ENCODE measurements at places on chromosomes 3 and 15.

DNA sequence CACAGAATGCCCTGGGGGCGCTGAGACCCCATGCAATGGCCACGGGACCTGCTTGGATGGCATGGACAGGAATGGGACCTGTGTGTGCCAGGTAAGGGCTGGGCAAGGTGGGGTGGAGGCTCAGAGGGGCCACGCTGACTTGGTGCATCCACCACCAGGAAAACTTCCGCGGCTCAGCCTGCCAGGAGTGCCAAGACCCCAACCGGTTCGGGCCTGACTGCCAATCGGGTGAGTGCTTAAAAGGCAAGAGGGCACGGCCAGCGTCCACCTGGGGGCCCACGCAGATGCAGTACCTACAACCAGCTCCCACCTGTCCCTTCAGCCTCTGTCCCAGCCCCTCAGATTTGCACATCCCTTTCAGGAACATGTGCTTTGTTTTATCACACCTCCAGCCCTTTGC, 6.9 kb downstream of the STAB1 start:
- DNase-seq = no peak

- DNase-seq = no peak
Measured at GRCh38 chr3:164845739-164846138, 232.6 kb downstream of the SI start.

DNA sequence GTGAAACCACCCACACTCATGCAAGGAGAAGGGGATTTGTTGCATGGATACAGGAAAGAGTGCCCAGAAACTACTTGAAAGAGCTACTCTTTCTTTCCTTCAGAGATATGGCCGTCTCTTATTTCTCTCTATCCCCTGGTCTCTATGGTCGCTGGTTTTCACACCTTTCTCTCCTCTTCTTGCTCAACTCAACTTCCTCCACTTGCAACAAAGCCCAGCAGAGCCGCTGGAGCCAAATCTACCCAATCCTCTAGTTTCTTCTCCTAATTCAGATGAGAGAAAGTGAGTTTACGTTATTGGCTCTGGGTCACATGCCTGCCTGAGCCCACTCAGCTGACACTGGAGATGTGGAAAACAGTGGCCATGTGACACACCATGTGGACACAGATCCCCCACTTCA, 215.2 kb downstream of the OSBPL10 start:
- DNase-seq = no peak

DNA sequence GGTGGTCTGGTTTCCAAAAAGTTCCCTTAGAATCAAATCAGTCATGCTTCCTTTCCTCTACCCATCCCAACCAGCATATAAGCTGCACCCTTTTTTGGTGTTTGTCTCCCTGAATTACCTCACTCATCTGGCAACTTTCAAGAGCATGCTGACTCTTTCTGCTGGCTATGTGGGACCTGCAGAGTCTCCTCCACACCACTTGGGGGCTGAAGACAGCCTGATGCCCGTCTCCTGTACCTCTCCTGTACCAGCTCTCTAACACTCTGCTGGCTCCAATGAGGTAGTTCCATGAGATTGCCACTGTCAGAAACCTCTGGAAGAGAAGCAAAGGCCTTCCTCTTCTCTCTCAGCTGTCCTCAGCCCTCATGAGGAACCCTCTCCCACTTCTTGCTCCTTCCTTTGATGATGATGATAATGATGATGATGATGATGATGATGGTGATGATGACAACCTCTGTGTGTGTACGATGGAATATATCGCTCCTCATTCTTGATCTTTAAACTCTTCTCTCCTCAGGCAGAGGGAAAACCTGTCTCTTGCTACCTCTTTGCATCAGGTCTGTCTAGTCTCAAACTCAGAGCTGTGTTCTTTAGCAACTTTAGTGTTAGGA, 257.5 kb downstream of the ZNF621 start:
- DNase-seq = no peak

- no peak for DNase-seq
Measured at GRCh38 chr15:78003539-78004008, 73.9 kb downstream of the TBC1D2B start.

GRCh38 chr15:60682615-60683014, 203.7 kb upstream of the ICE2 start:
- DNase-seq = no peak

- DNase-seq = no peak
Measured at GRCh38 chr3:66469220-66469640, 31.6 kb downstream of the LRIG1 start.

DNA sequence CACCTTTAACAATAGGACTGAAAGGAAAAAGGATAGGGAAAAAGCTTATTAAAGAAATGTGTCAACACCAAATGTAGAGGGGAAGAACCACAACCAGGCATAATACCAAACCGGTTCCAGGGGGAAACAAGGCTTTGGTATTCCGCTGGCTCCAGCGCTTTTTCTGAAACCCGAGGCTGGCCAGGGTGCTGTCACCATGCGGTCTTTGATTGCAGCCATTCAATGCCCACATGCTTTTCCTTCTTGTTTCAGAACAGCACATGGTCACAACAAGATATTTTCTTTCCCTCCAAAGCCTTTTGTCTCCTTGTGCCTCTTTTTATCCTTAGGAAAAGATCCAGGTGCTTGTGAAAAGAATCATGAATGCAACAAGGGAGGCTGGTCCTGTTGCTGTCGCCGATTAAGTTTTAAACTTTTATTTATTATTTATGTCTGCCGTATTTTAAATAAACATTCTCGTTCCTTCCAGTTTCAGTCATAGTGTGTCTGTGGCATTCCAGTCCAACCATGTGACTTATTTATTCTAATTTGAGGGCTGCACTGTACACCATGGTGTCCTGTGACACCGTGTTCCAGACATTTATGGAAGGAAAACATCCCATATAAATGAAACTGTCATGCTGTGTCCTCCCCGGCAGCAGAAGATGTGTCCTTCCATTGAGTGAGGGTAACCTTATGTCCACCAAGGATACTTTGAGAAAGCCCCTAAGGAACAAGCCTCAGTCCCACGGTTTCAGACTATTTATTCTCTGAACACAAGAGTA, 41.1 kb downstream of the CCK start:
- no peak for DNase-seq

DNA sequence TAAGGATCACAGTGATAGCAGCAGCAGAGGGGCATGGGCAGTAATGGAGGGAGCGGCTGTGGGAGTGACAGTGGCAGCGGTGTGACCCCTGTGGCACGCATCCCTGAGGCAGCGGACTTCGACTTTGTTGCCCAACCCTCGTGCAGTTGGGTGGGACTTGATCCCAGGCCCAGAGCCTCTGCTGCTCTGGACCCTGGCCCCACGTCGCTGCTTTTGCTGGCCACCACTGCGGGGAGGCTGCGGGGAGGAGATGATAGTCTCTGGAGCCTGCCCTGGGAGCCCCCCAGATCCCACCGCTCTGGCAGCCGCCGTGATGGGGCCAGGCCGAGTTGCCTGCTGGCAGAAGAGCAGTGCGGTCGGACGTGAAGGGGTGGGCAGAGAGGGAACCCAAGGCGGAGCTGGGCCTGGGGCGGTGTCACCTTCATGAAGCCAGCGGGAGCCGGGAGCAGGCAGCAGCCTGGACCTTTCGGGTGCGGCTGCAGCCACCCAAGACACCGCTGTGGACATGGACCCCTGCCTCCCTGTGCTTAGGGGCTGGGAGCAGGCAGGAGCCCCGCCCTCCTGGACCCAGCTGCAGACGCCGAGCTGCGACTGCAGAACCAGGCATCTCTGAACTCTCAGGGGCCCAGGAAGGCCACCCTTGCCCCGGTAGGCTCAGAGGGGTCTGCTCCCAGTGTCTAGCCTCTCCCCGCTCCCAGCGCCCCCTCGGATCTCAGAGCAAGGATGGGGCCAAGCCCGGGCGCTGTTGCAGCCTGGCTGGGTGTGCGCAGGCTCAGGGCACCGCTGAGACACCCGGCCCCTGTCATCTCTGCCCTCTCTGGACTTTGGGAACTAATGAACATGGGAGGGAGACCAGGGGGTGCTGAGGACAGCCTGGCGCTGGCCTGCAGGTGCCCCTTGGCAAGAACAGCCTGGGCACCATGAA, 38.3 kb downstream of the COMMD2 start:
- DNase-seq = no peak

DNA sequence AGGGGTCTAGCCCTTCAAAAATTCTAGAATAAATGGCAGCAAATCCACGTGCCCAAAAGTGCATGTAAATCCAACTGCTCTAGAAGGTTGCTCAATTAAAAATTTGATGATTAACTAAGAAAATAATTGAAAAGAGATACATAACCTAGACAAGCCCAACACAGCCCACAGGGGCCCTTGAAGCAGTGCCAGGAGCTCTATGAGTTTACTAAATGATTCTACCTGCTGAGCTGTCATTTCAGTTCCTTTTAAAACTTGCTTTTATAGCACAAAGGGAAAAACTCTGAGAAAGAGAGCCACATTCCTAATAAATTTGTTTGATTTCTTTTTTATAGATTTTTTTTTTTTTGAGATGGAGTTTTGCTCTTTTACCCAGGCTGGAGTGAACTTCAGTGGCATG, 38.9 kb upstream of the GNB5 start:
- DNase-seq = no peak

DNA sequence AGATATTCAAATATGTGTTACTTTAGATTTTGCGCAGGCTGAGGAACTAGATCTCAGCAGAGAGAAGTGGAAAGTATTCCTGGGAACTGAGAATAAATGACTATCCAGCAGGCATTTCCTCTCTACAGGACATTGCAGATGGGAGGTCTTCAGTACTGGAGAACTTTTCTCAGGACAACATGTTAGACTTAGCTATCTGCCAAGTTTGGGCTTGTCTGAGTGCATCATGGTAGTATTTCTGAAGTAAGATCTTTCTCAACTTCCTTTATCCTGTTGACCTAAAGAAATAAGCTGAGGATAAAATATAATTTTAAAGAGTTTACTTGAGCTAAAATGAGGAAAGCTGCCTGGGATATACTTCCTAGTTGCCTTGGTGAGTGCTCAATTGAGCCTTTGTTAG, 167.9 kb upstream of the BCHE start:
- DNase-seq = no peak

GRCh38 chr3:105214590-105214989, 152.1 kb upstream of the ALCAM start:
- DNase-seq = no peak

DNA sequence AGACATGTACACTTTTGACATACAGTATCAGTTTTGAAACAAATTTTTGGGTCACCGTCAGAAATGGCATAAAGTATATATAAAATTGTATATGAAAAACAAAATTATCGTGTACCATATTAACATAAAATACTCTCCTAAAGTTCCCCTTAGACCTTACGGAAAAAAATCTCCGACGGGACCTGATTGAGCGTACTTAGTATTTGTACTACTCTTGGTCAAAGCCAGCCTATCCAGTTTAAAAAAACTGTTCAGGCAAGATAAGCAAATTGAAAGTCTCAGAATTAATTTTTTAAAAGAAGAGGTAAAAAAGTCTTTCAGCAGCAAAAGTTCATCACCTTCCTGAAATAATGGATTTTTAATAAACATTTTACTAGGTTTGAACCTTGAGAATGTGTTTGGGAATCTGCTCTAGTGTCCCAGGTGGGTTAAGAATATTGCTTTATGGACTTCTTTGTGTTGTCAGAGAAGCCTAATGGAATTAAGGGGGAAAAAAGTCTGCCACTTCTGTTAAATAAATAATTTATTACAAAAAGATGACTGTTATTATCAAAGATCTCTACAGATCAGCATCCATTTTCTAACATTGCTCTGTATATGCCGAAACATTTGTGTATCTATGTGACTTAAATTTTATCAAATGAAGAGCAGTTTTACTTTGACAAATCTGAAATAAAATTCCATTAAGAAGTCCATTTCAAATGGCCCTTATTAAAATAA, 48.6 kb downstream of the ZBTB20 start:
- no peak for DNase-seq

DNA sequence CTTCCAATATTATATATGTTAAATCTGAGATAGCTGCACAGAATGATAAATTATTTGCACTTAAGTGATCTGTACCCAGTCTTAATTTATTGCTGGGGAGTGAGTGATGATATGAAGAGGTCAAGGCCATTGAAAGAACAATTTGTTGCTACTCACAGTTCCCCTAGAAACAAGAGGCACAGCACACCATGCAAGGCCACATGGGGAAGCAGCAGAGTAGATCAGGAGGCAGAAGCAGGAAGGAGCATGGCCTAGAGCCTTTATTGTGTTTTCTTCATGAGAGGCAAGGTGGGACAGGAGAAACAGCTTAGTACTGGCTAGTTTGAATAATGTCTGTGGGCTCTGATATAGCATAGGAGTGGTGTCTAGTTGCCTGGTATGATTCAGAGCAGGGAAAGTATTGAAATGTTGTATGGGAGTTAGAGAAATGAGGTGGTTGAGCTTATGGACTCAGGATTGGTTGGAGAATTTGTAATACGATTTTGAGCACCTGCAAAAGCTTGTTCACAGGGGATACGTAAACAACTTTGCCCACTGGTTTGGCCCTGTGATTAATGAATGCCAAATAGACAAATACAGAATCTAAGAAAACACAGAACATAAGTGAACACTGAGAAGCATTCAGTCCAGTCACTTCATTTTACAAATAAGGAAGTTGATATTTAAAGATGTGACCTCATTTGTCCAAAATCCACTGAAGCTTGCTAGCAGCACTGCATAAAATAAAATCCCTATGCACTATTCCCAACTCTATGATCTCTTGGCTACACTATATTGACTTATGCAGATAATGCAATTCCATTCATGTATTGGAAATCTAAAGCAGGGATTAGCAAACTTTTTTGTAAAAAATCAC, 71.7 kb downstream of the TMCO5A start:
- DNase-seq = peak; percentile 8

GRCh38 chr3:45337839-45338470, 50.4 kb upstream of the LARS2 start:
- no peak for DNase-seq

DNA sequence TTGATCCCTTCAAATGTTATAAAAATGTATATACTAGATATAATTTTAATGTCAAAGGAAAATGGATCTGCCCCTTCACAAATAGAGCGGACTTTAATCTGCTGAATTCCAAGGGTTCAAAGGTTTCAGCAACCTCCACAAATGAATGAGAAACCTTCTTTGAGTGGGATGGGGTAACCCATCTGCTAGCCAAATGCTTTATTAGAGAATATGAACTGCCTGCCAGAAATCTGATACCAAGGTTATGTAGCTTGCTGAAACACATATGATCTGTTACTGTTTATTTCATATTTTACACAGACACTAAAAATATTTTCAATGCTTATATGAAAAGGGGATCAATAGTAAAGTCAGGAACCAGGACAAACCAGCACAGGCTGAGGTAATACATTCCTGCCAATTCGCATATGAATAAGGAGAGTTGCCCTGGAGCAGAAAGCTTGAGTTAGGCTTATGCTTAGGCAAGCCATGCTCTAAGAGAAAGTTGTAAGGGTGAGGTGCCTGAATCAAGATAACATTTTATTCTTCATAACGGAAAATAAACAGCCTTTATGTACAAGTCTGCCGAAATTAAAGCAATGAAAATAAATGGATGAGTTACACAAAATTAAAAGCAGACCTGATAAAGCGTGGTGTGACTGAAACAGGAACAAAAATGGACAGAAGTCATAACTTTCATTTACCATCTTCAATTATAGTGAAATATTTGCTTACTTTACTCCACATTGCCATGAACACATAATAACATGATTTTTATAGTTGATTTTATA, 26.5 kb downstream of the PLOD2 start:
- no peak for DNase-seq
